ENCODE measurements at places on chromosomes 4 and X.

- no peak for DNase-seq
Observed at GRCh38 chr4:85650908-85651307, 176.0 kb downstream of the ARHGAP24 start.

- DNase-seq = no peak
Observed at GRCh38 chr4:48967101-48967500, 19.0 kb upstream of the CWH43 start.

DNA sequence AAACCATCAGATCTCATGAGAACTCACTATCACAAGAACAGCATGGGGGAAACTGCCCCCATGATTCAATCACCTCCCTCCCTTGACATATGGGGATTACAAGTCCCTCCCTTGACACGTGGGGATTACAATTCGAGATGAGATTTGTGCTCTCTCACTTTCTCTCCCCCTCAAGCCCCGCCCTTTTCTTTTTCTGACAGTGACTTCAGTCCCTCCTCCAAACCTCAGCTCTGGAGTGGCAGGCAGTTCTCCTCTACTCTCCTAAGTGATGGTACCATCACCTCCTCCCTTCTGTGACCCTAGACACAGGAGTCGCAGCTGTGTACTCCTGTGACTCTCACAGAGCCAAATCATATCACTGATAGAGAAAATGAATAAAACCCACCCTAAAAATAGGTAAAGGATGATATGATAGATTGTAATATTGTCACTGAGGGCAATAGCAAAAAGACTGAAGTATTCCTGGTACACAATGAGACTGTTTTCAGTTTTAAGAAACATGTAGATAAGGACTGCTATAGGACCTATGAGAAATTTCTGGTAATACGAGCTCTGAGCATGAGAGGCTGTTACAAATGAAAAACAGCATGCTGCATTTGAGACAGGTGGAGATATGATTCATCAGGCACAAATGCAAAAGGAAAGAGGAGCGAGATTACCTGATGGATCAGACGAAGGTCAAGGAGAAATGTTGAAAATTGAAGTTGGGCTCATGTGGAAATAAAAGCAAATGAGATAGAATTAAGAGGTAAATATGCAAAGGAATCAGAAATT lies 101.2 kb upstream of the CBLL2 start:
- no peak for DNase-seq

- no peak for DNase-seq
Observed at GRCh38 chr4:37767019-37767418, 59.5 kb upstream of the PGM2 start.

GRCh38 chrX:154378059-154378798 lies 866 bp upstream of the EMD start:
- DNase-seq = no peak

Measured in stimulated activated CD8-positive, alpha-beta memory T cell treated with anti-CD3 and anti-CD28 coated beads, Interleukin-2, amount 100 ng/mL, for 1 hour (primary cell).